ENCODE measurements at places on chromosomes 7 and 10.

- DNase-seq: no peak
Measured at GRCh38 chr10:6995831-6996230, 415.0 kb downstream of the SFMBT2 start.

DNA sequence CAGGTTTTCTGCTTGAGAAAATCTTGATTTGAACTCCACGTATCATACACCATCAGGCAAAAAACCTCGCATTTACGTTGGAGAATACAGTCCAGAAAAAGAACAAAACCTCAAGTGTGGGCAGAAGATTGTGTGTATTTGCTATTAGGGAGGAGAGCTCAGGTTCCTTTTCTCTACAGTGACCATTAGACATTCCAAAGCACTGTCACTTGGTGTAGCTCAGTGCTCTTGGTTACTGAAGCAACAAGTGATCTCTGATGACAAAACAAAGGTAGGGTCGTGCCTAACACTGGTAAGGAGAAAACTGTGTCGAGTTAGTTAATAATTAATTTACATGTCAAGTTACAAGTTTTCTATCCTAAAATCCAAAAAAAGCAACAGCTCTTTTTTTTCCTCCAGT lies 72.6 kb downstream of the C1GALT1 start:
- no peak for DNase-seq

- DNase-seq: no peak
Measured at GRCh38 chr7:140330128-140330527, 68.2 kb downstream of the SLC37A3 start.

DNA sequence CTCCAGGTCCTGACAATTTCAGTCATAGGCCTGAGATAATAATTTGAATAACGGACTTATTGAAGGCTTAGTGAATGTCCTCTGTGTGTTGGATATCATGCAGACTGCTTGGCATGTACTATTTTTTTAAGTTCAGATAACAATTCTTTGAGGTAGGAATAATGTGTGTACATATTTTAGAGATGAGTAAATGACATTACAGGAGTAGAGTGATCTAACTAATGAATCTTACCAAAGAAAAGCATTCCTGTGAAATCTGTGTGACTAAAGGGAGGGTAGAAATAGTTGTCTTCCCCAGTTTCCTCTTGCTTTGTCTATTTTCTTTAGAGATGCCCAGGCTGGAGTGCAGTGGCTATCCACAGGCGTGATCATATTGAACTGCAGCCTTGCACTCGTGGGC lies 391.8 kb upstream of the ETV1 start:
- no peak for DNase-seq

- no peak for DNase-seq
Measured at GRCh38 chr10:130884456-130884855, 427.1 kb downstream of the TCERG1L start.

DNA sequence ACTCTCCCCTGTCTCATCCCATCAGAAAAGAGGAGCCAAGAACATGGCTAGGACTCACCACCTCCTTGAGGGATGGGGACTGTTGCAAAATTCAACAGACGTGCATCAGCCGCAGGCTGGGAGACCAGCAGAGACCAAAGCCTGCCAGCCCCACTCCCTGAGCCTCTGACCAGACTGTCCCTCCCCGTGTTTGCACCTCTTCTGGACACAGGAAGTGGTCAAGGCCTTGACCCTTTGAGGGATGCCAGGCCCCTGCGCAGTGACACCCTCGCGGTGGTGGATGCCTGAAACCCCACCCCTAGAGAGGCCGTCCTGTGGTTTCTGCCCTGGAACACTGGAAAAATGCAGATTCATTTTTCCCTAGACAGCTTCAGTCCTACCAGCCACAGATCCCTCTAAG lies 128.4 kb upstream of the TCF7L2 start:
- DNase-seq: no peak

DNA sequence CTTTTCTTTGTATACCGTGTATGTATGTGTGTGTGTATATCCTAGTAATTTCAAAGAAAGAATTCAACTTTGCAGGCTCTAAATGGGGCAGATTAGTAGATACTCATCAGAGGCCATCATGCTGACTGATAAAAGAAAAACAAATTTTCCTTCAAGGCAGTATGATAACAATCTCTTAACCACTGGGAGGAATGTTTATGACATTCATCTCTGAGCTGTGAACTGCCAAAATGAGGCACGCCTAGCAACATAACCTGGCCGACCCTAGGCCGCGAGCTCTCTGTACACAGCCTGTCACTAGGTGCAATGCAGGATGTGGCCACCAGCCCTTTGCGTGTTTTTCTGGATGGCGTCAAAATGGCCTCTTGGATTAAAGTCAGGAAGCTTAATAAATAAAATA lies 343.7 kb upstream of the GALNT17 start:
- DNase-seq: no peak

- no peak for DNase-seq
Measured at GRCh38 chr10:64041989-64042490, 520.8 kb downstream of the REEP3 start.

- DNase-seq: no peak
Measured at GRCh38 chr10:79020015-79020491, 48.7 kb upstream of the ZMIZ1 start.

- DNase-seq: no peak
Measured at GRCh38 chr7:143451122-143451521, 7.9 kb downstream of the TAS2R60 start.

GRCh38 chr10:108363576-108363975 lies 1199.1 kb upstream of the SORCS1 start:
- DNase-seq: no peak

DNA sequence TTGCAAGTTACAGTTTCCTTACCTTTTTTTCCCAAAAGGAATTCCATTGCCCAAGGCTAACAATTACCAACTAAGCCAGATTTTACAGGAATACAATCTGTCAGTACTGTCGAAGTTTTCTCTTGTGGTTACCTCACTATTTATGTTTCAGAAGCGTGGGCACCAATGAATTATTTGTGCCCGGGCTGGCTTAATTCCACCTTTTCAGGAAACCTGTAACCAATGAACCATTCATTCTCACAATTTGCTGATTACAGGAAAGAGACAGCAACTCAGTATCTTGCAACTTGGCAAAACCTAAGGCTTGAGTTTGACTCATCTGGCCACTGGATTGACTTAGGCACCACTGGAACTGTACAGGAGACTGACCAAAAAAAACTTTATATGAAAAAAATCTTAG lies 485.6 kb downstream of the INHBA start:
- DNase-seq: no peak

DNA sequence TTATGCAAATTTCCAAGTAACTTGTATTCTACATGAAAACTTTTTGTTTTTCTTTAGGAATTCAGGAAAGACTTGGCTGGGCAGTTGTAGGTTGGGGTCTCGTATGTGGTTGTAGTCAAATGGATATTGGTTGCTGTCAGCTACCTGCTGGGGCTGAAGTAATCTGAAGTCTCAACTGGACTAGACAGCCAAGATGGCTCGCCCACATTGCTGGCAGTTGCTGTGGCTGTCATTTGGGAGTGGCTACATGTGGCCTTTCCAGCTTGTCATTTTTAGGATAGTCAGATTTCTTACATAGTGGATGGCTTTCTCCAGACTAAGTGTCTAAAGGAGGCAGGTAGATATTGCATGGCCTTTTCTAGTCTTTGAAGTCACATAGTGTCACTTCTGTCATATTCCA lies 32.6 kb downstream of the EXOC6 start:
- no peak for DNase-seq

- no peak for DNase-seq
Measured at GRCh38 chr10:12418725-12419261, 69.4 kb downstream of the CAMK1D start.

DNA sequence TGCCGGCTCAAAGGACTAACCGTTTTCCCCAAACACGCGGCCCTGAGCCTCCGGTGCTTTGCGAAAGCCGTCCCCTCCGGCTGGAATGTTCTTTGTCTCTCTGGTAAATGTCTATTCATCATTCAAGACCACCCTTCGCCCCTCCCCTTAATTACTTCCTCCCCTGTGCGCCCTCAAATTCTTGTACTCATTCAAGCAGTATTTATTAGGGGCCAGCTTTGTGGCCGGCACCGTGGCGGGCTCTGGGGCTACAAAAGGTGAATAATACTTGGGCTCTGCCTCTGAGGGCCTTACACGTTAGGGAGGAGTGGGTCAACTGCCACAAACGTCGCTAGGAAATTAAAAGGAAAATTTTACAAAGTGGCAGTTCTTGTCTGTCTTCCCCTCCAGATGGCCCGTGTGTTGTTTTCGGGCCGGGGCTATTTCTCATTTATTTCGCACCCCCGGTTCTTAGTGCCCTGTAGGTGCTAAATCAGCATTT lies 1.5 kb upstream of the MEST start:
- no peak for DNase-seq

GRCh38 chr10:127918572-127918971 lies 11.7 kb downstream of the PTPRE start:
- DNase-seq: no peak

GRCh38 chr7:127885222-127885772 lies 145.9 kb downstream of the LRRC4 start:
- no peak for DNase-seq

DNA sequence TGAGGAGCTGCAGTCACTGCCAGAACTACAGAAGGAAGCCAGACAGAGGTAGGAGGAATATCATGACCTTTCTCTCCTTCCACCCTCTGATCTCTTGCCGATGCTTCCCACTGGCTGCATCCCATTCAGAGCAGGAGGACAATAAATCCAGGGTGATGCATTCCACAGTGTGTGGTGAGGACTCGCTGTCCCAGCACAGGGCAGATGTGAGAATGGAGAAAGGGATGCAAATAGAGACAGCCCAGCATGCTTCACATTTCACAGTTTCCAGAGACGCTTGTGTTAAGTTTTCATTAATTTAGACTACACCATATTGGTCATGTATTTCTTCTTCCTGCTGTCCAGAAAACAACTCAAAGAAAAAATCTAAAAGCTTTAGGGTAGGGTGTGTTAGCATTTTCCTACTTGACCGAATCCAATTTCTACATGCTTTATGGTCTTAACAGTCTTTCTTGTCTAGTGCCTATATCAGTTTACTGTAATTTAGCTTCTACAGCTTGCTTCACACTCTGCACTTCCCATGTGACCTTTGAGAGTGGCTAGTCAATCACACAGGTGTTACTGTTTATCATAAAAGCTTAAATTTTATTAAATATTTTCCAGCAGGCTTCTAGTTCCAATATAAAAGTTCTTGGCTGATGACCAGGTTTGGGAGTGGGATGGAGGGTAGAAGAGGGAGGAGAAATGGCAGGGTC lies 155.6 kb downstream of the RAPGEF5 start:
- DNase-seq: no peak

DNA sequence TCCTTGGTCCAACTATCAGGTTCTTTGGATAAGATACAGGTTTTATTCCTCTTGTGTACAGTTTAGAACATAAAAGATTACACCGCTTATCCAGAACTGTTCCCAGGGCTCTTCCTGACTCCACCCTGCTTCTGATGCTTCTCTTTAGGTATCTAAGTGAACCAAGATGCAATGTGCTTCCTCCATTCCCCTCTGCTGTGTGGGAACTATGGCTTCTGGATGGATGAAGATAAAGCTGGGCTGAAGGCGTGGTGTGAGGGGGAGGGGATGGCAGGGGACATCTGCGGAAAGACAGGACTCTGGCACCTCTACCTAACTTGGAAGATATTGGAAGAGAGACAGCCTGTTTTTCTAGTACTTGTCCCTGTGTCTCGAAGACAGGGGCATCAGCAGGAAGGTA lies 209.9 kb upstream of the TBX20 start:
- no peak for DNase-seq

- no peak for DNase-seq
Measured at GRCh38 chr7:146781352-146782116, 664.9 kb downstream of the CNTNAP2 start.

- DNase-seq: no peak
Measured at GRCh38 chr10:102413053-102413705, 5.4 kb downstream of the PSD start.

GRCh38 chr10:4070184-4070583 lies 285.2 kb upstream of the KLF6 start:
- no peak for DNase-seq

DNA sequence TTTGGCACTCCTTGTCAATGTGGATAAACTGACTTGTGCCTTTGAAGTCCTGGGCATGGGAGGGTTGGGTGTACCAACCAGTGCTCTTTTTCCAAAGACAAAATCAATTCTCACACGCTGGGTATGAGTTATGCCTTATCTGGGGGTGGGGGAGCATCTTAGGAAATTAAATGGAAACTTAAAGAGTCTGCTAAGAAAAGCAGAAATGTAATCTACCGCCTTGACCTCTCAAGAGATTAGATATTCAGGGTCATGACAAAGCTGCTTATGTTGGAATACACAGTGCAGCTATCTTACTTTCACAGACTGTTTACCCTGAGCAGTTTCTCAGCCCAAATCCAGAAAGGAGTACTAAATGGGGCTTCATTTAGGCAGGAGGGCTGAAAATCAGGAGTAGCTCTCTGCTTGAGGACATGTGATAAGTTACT lies 2.6 kb downstream of the MEST start:
- DNase-seq: no peak

DNA sequence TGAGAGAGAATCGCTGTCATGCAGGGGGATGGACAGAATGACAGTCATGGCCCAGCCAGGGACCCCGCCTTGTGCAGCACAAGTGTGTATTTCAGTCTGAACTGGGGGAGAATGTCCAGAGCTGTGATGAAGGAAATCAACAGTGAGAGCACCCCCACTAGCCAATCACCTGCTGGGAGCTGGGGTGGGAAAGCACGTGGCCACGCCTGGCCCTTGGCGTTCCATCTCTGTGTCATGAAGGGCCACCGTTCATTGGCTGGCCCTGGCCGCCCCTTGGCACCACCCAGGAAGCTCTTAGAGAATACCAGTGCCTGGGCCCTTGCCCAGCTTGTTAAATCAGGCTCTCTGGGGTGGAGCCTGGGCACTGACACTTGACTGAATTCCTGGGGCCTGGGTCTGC lies 22.8 kb downstream of the GRID1 start:
- no peak for DNase-seq

DNA sequence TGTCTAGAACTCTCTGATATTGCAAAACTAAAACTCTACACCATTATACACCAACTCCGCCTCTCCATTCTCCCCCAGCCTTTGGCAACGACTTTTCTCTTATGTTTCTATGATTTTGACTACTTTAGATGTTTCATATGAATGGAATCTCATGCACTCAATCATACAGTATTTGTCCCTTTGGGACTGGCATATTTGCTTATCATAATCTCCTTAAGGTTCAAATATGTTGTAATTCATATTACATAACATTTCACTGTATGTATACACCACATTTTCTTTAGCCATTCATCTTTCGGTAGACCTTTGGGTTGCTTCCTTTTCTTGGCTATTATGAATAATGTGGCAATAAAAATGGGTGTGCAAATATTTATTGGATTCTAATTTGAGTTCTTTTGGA lies 164.4 kb downstream of the ARL4A start:
- DNase-seq: no peak

GRCh38 chr7:153476166-153476565 lies 576.0 kb upstream of the DPP6 start:
- no peak for DNase-seq

All from omental fat pad (tissue), 4 donors.